Hematopoietic multipotent progenitor cell (in vitro differentiated cells): ENCODE measurements at places on chromosomes 12 and 14.

GRCh38 chr12:93441081-93441616 lies 598 bp downstream of the UBE2N start:
- no peak for DNase-seq

DNA sequence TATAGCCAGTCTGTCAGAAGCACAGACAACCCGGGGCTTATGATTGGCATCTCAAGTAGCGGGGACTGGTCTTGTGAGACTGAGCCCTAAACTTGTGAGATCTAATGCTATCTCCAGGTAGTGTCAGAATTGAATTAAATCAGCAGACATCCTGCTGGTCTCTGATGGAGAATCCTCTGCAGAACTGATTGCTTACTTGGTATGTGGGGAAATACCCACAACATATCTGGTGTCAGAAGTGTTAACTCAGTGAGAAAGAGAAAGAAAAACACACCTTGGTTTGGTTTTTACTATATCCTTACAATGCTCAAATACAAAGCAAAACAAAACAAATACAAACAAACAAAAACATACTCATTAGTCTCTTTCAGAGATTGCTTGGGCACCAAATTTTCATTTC lies 10.0 kb downstream of the SEL1L start:
- no peak for DNase-seq

- no peak for DNase-seq
These were observed 3.6 kb upstream of the RCOR1 start for GRCh38 chr14:102588821-102589220.

DNA sequence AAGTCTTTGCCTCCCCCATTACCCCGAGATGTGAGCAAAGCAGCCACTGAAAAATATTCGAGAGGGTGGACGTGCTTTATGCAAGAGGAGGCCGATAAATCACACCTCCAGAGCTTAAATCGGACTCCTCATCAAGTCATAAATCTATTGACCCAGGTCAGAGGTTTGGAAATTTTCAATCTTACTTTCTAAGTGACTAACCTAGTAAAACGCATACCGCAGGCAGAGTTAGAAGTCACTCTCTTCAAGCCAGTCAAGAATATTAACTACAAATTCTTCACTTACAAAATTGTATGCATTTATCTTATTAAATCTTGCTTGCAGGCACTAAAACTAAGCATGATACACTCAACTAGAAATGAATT lies 34.9 kb downstream of the GPHB5 start:
- no peak for DNase-seq

- DNase-seq: no peak
These were observed 197.4 kb downstream of the EPS8 start for GRCh38 chr12:15591811-15592210.

DNA sequence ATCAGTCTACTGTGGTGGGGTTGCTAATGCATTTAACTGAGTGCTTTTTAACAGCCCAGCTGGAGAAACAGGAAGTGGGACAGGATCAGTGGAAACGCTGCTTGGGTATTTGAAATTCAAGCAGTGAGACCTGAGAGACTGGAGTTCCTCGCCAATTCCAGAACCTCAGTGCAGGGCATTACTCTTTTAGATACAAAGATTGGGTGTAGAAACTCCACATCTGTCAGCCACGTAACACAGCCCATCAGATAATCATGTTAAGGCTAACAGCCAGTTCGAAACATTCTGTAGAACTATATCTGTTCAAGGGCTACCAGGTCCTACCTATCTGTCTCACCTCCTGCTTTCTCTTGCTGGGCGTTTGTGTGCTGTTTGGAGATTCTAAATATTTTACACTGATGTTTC lies 45.5 kb downstream of the RAD52 start:
- DNase-seq: no peak

DNA sequence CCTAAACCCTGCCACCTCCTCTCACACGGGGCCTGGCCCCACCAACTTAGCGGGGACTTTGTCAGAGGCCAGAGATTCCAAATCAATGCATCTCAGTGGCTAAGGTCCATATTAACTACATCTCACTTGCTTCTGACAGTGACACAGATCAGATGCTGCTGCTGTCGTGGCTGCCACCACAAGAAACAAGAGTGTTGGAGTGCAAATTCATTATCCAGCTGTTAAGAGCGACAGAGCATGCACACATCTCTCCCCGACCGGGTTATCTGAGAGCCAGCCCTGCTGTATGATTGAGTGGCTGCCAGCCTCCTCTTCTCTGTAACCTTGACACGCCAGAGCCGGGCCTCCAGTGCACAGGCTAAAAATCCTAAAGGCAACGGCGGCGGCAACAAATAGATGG lies 40.2 kb downstream of the SPRING1 start:
- DNase-seq: no peak

GRCh38 chr14:86501611-86502010 lies 971.7 kb downstream of the FLRT2 start:
- DNase-seq: no peak

DNA sequence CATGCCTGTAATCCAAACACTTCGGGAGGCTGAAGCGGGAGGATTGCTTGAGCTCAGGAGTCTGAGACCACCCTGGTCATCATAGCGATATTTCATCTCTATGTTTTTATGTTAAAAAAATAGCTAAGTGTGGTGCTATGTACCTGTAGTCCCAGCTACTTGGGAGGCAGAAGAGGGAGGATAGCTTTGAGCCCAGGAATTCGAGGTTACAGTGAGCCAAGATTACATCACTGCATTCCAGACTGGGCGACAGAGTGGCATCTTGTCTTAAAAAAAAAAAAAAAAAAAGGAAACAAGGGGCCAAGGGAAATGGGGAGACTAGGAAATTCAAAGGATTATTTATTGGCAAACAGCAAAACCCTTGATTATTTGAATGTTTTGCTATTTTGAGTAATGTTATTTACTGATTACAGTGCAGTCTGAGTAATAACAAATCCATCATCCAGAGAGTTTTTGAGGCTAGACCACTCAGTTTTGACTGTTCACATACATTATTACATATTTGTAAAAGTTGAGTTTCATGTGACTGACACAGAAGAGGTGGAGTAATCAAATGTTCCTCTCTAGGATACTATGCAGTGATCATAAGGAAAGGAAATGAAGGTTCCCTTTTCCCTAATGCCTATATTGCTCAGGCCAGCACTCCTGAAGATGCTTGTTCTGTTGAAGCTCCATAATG lies 40.8 kb downstream of the PRKCH start:
- DNase-seq: no peak

GRCh38 chr12:76929499-76929898 lies 50.7 kb upstream of the CSRP2 start:
- DNase-seq: no peak

DNA sequence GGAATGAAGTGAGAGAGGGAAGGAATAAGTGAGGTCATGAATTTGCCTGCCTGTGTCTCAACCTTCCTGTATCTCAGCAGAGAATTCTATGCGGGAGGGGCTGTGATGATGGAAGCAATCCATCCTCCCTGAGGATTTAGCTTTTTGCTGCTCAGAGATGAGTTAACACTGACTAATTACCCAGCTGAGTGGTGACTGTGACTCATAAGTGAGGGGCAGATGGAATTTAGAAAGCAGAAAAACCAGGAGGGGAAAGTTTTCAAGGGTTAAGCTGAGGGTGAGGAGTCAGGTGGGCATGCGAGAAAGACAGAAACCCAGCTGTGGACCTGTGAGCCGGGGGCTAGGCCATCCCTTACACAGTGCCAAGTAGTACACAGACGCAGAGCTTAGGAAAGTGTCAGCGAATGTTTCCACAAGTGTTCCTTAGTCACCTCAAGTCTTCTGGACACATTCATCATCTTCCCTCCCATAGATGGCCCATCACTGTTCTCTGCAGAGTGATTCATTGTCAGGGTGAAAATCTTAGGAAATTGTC lies 277.9 kb downstream of the IPO8 start:
- no peak for DNase-seq

DNA sequence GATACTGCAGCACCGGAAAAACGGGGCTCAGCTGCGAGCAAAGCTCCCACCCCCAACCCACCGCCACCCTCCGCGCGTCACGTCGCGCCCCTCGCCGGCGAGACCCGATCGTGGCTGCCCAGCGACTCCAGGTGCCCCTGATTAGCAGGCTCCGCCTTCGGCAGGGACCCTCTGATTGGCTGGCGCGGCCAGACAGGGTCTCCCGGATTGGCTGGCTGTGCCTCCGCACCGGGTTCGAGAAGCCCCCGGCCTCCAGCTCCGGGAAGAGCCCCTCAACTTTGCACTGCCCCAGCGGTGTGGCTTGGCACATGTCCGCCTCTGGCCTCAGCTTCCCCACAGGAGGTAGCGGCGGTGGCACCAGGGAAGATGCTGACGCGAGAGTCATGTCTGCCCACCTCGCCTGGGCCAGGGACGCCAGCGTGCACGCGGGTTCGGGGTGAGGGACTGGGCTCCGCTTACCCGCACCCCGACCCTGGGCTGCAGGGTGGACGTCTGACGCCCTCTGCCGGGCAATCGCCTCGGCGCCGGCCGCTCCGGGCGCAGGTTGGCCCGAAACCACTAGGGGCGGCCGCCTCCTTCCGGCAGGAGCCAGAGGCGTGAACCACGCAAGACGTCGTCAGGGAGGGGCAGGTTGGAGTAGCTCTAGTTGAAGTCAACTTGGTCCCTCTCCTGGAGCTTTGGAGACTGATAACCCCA lies 498 bp upstream of the RHOF start:
- DNase-seq: peak; percentile 94

DNA sequence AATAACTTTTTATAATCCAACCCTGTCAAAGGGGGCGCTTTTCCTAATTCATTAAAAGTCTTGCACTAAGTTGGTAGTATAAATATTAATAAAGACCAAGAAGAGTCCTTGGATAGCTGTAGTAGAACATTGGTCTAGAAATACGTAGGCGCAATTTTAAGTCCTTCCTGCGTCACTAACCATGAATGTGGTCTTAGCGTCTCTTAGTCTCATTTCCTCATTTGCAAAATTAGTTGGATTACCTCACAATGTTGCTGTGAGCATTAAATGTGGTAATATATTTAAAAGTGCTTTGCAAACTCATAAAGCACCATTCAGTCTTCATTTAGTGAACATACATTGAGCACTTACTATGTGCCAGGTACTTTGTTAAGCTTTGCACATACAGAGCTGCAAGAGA lies 149.7 kb downstream of the AEBP2 start:
- DNase-seq: no peak

DNA sequence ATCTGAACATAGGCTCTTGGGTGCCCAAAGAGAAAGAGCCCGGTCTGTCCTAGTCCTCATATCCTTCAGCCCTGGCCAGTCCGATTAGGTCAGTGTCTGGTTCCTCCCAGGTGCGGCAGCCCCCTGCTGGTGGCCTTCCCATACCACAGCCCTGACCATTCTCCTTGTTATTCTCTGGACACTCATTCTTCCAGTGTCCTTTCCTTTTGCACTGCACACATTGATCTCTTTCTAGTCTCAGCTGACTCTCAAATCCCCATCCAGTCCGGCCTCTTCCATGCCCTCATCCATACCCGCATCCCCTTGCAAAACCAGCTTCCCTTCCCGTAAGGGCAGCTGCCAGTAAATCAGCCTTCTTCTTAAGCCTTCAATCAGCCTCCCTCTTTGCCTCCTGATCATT lies 1316.3 kb downstream of the TMEM121 start:
- no peak for DNase-seq

GRCh38 chr12:115079760-115080159 lies 395.8 kb upstream of the TBX3 start:
- DNase-seq: no peak

DNA sequence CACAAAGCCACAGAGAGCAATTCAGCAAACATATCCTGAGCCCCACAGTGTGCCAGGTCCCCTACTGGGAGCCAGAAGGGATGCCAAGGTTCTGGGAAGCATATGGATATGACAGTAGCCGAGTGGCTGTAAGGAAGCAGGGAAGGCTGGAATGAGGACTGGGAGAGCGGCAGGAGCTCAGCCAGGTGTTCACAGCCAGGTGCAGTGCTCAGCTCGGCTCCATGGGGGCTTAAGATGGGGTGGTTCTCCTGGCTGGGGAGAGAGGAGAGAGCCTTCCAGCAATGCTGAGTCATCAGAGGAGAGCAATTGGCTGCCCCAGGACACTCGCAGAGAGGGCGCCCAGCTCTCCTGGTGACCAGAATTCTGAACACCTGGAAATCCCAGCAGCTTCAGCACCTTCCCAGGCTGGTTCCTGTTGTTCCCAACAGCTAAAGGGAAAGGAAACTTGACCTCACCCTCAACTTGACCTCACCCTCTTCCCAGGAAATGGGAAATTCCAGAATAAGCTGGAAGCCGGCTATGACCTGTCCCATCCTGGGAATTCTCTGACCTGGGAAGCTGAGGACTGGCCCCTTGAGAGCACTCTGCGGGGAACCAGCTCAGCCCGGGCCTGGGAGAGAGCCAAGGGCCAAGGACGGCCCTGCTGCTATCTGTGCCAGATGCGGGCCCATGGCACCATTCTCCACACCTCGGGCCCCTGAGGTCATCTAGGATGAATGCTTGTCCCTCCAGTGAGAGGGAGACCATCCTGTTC lies 34.6 kb downstream of the SLC6A12 start:
- DNase-seq: no peak

DNA sequence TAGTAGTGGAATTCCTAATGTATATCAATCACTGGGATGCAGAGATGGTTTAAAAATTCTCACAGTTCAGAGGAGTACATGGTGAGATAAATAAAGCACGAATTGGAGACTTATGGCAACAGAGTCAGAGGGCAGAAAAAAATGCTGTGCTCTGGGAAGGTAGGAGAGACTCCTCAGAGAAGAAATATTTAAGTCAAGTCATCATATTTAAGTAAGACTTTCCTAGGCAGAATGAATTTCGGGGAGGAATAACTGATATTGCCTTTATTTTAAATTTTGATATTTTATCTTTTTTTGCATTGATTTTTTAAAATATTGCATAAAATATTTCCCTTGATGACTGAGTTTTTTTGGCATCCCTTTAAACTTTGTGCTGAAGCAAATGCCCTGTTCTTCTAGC lies 67.4 kb downstream of the OTOGL start:
- no peak for DNase-seq

GRCh38 chr14:103923863-103924262 lies 4.4 kb upstream of the TDRD9 start:
- DNase-seq: peak; percentile 85

DNA sequence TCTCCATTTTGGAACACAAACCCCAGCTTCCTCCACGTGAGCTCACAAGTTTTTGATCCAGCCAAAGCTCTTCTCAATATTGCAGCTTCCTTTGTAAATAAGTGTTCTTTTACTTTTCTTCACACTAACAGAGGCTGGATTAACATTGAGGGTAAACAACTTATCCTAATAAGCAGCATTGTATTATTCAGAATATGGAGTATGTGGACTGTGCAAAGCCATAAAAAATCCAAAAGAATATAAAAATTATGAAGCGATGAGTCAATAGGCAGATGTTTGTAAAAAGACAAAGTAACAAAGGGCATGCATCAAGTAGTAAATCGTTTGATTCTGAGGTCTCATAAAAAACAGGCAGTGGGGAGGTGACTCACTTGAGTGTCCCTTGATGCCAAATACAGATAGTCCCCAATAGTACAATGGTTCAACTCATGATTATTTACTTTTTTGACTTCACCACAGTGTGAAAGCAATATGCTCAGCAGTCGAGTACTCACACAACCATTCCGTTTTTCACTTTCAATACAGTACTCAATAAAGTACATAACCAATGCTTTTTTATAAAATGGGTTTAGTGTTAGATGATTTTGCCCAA lies 23.1 kb upstream of the KCNK10 start:
- no peak for DNase-seq
